ENCODE measurements at places on chromosomes 5 and 9.
A peak's percentile ranks its signal among the peaks of the same experiment; 100 is the strongest.

DNA sequence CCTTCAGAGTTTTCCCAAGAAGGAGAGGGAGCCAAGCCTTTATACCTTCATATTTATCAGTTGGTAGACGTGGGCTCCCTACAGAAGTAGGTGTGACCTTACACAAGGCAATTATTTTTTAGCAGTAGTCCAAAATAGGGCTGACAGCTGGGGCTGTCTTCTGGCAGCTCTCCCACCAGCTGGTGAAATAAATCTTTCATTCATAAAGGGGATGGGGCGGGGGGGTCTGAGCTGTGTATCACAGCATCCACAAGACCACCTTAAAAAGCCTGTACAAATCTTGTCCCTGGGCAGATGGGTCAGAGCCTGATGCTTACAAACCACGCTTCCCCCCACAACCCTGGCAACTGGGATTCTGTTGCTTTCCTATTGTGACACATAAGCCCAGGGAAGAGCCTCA lies 19.7 kb downstream of the CSF2 start:
- DNase-seq = no peak

DNA sequence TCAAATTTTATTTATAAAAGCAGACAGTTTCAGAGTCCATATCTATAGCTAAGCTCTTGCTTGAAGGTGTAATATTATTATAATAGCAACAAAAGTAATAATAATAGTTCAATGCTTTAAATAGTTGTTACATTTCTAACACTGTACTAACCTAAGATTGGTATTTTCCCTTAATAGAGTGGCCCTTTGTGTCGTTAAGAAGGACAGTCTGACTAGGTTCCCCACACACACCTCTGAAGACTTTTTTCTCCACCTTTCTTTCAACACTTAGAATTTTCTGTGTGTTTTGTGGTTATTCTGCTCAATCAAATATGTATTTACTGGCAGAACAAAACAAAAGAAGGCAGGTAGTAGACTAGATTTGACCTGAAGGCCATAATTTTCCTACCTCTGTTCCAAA lies 223.2 kb upstream of the ACO1 start:
- no peak for DNase-seq

DNA sequence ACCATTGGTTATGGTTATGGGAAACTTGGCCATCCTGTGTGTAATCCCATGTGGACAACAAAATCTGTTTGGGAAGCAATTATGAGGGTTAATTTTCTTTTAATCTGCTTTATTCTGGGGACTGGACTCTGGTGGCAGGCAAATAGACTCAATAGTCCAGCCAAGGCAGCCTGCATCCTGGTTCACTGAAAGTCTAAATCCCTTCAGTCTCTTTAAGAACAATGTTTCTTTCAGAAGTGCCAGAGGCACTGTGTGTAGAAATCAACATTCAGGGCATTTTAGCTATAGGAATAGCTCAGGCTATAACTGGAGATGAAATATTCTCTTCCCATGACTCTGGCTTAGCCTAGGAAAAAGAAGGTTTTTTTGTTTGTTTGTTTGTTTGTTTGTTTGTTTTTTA lies 118.0 kb downstream of the SPATA31D1 start:
- DNase-seq = no peak

GRCh38 chr9:25691786-25692185 lies 13.5 kb upstream of the TUSC1 start:
- no peak for DNase-seq

GRCh38 chr9:18490641-18491370 lies 16.9 kb downstream of the ADAMTSL1 start:
- DNase-seq = no peak

DNA sequence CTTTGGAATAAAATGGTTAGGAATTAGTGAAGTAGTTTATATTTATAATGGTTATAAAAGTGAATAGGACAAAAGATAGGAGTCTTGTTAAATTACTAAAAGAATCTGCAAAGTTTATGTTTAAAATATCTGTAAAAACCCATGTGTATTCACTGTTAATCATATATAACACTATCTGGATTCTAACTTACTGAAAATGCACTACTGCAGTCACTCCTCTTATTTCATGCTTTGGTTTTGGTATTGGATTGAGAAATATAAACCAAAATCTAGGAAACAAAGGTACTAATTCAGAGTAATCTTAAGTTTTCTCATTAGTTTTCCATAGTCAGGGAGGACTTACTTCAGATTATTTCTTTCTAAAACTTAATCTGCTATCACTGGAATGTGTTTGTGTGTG lies 49.5 kb downstream of the ST8SIA4 start:
- no peak for DNase-seq

DNA sequence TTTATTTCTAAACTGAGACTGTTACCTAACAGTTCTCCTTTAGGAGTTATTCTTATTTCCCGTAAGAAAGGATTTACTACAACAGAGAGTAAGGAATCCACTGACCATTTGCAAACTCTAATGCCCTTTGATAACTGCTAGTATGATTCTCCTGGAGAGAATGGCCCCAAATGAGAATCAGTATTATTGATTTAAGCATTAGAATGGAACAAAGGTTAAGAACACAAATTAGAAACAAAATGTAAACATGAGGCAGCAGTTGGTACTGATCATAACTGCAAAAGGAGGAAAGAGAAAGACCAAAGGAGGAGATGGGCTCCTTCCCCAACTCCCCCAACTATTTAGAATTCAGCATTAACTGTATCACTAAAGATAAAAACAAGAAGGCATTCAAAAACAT lies 30.7 kb downstream of the PSIP1 start:
- DNase-seq = no peak

GRCh38 chr5:65451436-65451835 lies 30.3 kb downstream of the ADAMTS6 start:
- DNase-seq = no peak

DNA sequence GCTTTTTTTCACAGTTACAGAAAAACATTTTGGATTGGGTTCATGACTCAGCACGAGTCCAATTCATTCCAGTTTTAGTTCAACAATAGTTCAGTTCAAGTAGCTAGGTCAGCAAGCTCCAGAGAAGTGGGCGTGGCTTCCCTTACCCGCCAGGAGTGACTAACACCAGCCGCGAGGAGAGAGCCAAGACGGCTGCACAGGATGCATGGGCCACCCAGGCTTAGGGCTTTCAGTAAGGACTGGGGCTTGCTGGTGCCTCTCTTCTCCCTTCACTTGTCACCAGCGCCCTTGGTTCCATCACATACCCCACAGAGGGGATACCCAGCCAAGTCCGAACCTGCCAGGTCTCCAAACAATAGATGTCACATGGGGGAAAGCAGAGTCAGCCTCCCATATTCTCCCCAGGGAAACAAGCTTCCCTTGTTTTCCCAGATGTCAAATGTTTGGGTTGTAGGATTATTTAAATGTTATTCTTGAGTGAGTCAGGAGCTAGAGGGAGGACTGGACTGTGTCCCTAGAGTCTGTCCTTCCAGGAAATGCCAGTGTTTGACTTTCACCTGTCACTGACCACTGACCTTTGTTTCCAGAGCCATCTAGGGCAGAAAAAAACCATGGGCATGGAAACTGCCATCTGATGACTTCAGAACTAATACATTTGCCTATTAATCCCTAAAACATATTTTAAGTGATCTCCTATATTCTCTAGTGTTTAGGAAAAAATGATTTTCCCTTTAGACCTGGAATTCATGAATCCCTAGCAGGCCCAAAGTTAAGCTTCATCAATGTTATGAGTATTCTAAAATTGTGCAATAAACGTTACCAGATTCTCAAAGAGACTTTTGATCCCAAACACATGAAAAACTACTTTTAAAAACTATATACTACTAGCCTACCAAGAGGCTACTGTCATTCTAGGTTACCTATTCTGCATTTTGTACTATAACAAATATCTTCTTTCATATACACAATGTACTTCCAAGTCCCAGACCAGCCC lies 51.9 kb downstream of the NIPAL4 start:
- DNase-seq = peak; percentile 28

DNA sequence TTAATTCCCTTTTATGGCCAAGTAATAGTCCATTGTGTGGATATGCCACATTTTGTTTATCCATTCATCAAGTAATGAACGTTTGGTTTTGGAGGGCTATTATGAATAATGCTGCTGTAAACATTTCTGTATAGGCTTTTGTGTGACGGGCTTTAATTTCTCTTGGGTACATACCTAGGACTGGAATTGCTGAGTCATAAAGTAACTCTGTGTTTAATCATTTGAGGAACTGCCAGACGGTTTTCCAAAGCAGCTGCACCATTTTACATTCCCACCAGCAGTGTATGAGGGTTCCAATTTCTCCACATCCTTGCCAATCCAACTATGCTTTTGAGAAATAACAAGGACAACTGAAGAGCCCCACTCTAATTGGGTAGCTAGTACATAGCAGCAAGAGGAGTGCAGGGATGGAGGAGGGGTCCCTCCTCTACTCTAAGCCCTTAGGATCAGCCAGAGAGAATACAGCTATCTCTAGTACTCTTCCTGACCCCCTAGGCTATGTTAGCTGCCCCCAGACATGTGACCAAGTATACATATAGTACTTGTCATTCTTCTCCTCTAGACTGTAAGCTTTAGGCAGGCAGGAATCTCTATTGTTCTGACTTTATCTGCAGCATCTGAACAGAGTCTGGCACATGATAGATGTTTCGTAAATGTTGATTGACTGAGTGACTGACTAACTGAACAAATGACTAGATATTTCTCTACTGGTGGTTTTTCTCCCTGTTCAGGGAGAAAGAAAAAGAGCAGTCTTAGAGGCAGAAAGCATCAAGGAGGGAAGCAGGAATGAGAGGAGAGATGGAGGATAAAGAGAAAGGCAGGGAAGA lies 22.1 kb upstream of the MATR3 start:
- DNase-seq = no peak

- DNase-seq = peak; percentile 55
Observed at GRCh38 chr5:180209137-180209581, at the start of gene RASGEF1C. Gene RASGEF1C (minus strand): TSS chr5:180209211. CDS start chr5:180138052, 71,159 bp downstream.

- no peak for DNase-seq
Observed at GRCh38 chr5:140261403-140262171, 41.3 kb downstream of the PFDN1 start.

- no peak for DNase-seq
Observed at GRCh38 chr5:150143350-150144245, 12.0 kb downstream of the PDGFRB start.

DNA sequence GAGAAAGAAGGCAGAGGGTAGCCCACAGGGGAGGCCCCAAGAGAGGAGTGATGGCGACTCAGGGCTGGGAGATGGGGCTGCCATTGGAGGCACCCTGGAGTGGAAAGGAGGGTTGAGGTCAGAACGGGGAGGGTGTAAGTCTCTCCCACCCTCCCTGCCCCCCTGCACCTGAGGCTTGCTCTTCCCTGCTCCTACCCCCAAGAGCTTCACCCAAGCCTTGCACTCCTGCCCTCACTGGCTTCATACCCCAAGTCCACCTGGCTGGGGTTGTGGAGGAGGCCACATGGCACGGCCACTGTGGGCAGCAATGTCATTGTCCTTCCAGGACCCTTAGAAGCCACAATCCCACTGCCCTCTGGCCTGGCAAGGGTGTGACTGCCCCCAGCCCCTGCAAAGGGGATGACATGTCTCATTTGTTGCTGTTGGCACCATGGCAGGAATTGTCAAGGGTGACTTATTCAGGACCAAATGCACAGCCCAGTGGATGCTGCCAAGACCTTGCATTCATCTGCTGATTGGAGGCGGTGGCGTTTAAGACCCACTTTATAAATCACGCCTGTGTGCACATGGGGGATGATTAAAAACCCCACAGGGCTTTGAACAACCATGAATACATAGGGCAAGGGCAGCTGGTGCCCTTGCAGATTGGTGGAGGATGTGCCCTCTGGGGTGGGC lies 47.6 kb upstream of the RNU6ATAC start:
- no peak for DNase-seq

DNA sequence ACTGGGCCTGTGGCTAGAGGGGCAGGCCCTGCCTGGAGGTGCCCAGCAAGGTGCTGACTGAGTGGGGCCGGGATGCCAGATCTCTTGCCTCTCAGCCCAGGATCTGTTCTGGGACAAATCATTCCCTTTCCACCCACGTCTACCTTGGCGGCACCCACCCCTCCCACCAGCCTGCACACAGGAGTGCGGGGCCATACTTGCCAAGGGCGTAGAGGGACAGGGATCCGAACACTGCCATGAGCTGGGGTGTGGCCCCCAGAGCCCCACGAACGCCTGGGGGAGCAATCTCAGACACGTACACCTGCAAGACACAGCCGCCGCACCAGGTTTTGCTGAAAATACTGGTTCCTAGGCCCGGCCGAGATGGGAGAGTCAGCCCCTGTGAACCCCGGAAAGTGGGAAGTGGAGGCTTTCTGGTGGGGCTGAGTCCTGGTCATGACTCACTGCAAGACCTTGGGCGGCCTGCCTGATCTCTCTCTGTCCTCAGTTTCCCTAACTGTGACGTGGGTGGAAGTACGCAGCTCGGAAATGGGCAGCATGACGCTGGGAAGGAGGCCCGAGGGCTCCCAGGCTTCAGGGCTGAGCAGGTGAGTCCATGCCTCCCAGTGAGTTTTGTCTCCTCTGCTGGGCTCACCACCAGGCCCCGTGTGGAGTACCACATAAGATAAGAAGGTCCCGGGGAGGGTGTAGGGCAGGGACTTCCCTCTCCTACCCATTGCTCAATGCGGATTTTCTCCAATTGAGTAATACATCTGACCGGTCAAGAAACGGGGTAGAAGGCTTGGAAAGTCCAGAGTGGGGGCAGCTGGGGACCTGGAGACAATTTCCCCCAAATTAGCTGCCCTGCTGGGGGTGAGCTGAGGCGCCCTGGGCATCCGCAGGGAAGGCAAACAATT lies 2.6 kb downstream of the SLC2A6 start:
- no peak for DNase-seq

- no peak for DNase-seq
Observed at GRCh38 chr5:372556-372995, 51.1 kb downstream of the AHRR start.

DNA sequence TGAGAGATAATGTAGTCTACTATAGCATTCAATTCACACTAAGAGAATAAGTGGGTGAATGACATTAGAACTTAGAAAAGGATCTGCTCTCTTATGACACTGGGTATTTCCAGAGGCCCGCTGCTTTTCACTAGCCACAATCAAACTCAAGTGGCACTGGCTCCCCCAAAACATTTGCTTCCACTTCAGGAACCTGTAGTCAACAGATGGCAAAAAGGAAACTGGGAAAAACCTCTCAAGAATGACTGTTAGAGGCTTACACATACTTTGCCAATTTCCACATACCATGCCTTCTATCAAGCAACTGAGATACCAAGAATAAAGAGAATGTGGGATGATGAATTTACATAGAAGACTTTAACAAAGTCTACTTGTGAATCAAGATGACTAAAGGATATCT lies 11.2 kb downstream of the POC5 start:
- DNase-seq = no peak

- DNase-seq = no peak
Observed at GRCh38 chr5:125343015-125343414, 596.6 kb upstream of the ZNF608 start.

- DNase-seq = no peak
Observed at GRCh38 chr5:17415321-17415758, 82.7 kb upstream of the TAF11L2 start.

- no peak for DNase-seq
Observed at GRCh38 chr5:108743319-108743718, 4.4 kb upstream of the FER start.

- DNase-seq = no peak
Observed at GRCh38 chr9:27530915-27531755, 1.5 kb upstream of the MOB3B start.

DNA sequence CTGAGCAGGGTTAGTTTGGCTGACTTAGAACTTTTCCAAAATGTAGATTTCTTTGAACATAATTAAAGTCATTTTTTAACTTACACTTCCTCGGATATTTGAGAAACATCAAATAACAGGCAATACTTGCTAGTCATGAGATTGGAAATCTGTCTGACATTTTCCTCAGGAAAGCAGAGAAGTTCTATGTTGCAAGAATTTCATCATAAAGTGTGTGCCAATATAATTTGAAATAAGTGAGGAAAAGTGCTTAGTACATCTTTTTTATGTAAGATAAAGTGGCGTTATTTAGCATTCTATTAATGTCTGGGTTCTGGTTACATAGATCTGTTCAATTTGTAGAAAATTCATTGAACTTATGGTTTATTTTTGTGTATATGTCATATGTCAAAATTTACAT lies 48.7 kb upstream of the C5orf47 start:
- DNase-seq = no peak
